Fibroblast of lung (primary cell): ENCODE measurements at places on chromosomes 2 and 18. TPM values are rescaled to one million over a fixed set of nuclear protein-coding genes. Genes with fewer than 3 reads are reported as not detected.

Gene REG3A
- total RNA-seq, result not detected in 2 replicates

Gene SPP2
- not detected in 2 replicates for total RNA-seq

Gene UGT1A4
- total RNA-seq, result not detected in 2 replicates

Gene CLASP1
- 33.6 and 48.4 TPM in 2 replicates for total RNA-seq

Gene HDHD2
- total RNA-seq, result 15.0 and 15.7 TPM in 2 replicates

Gene CCDC178
- total RNA-seq, result under 0.01 and 0.17 TPM in 2 replicates
